Stimulated activated CD4-positive, alpha-beta T cell treated with anti-CD3 and anti-CD28 coated beads, TNF-alpha, amount 100 ng/mL, for 48 hours (primary cell): ENCODE measurements at places on chromosomes 5 and 9.

DNA sequence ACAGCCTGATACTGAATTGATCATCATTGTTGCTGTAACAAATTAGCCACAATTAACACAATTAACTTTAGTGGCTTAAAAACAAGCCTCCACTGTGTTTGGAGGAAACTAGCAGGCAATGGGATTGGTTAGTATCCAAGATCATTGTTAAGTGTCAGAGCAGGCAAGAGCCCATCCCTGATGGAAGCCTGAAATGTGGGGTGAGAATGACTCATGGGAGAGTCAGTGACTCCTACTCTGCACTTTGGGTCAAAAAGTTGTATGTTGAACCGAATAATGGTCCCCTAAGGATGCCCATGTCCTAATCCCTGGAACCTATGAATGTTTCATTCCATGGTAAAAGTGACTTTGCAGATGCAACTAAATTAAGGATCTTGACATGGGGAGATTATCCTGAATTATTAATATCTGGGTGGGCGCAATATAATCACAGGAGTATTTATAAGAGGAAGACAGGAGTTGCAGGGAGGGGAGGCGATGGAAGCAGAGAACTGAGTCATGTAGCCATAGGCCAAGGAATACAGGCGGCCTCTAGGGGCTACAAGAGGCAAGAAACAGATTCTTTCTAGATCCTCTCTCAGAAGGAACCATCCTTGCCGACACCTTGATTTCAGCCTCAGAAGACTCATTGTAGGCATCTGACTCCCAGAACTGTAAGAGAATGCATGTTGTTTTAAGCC lies 28.8 kb downstream of the ALG2 start:
- no peak for DNase-seq

GRCh38 chr9:16090907-16091629 lies 538.2 kb downstream of the CCDC171 start:
- DNase-seq = no peak

DNA sequence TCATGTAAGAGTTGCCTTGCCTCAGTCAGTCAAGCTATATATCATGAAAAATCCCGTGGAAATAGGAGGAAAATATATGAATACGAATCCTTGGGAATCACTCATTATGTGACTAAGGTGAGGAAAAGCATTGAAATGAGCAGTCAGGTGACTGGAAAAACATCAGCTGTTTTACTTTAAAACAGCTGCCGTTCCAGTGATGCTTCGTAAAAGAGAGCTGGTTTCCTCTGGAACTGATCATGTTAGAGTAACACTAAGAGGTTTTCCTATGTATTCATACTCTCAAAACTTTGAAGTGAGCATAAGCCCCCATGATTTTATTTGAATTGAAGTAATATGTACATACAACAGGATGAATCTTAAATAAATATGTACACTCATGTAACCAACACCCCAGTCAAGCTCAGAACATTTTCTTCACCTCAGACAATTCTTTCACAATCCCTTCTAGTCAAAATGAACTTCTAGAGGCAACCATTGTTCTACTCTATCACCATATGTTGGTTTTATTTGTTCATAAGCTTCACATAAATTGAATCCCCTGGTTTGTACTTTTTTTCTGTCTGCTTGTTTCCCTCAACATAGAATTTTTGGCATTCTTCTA lies 107.7 kb downstream of the SLC25A46 start:
- DNase-seq = no peak

- no peak for DNase-seq
Observed at GRCh38 chr5:150512368-150512747, 4.4 kb downstream of the NDST1 start.

GRCh38 chr9:14300040-14300439 lies 13.9 kb downstream of the NFIB start:
- no peak for DNase-seq

DNA sequence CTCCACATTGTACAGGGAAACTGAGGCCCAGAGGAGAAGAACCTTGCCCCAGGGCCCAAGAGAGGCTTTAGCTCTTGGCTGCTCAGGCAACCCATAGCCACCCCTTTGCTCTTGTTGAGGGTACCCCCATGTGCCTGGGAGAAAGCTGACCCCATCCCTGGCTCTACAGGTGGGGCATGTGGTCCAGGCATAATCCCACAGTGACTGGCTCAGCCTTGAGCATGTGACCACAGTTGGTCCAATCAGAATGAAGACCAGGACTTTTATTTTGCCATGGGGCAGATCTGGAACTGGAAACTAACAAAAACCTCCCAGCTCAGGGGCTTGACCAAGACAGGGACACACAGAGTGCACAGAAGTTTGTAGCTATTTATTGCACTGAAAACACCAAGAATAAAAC lies 29.3 kb downstream of the SLC6A7 start:
- DNase-seq = no peak

DNA sequence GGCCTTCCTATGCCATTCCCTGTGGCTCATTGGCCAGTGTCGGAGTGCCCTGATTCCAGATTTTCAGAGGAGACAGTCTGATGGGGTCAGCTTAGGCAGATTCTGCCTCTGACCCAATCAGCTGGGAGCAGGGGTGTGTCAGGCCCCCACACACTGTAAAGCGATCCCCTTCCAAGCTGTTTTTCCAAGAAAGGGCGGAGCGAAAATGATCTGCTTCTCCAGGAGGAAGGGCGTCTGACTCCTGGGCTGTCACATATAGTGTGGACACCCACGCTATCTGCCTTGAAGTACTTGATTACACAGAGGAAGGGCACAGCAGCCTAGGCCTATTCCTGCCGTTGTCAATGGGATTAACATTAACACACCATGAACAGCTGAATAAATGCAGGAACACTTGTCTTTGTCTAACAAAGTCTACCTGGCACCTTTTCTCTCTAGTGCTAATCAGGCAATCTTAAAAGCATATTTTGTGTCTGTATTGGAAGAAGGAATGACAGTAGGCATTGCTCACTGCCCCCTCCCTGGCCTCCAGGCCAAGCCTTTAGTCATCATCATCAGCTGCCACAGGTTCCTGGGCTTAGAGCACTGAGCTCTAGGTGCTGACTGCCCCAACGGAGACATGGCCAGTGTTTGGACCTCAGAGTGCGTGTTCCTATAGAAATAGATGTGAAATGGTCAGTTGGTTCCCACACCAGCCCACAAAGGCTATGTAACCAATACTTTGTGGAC lies 218.7 kb downstream of the MELK start:
- no peak for DNase-seq

GRCh38 chr5:72552041-72552557 lies 44.9 kb upstream of the ZNF366 start:
- no peak for DNase-seq

DNA sequence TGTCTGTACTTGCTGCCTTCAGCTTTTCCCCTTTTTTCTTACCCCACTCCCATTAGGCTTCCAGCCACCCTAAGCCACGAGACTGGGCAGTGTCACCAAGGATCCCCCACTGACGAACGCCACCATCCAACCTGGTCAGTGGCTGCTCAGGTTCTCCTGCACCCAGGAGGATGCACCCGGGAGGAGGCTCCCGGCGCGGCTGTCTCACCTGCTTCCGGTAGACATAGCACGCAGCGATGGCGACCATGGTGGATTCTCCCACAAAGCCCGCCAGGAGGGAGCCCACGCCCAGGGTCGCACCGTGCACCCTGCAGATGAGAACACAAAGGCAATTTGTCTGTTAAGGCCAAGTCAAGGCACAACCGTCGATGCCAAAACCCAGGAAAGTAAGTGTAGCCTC lies 48.1 kb downstream of the OTULIN start:
- DNase-seq = no peak

DNA sequence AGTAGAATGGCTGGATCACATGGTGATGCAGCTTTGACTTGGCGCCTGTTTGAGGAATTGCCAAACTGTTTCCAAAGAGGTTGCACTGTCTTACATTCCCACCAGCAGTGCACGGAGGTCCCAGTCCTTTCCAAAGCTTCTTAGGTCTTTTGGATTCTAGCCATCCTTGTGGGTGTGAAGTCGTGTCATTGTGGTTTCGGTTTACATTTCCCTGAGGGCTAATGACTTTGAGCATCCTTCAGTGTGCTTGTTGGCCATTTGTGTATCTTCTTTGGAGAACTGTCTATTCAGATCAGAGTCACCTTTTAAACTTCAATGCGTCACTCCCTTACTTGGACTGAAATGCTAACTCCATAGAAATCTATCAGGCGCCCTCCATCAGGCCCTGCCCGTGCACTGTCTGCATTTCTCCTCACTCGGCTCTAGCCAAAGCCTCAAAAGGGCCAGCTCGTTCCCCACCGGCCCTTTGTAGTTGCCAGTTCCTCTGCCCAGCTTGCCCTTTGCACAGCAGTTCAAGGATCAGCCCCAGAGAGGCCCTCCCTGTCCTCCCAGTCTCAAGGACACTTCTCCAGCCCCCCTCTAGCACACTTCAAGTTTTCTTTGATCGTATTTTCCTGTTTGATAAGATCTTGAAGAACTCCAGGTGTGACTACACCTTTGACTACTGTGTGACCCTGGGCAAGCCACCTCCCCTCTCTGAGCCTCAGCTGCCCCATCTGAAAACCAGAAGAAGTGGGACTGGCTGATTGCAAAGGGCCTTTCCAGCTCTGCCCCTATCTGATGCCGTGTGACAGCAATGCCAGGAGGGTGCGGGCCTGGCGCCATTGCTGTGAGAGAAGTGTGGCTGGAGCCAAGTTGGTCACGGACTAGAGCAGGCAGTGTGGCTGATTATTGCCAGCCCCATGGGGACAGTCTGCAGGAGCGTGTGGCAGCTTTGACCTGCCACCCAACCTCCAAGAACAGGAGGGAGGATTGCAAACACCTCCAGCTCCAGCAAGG lies 5.6 kb downstream of the HRH2 start:
- no peak for DNase-seq

GRCh38 chr5:41510176-41510831 lies at the start of gene PLCXD3:
Gene PLCXD3 (minus strand): TSS chr5:41510601. CDS start chr5:41510526, 75 bp downstream.
- DNase-seq = no peak

DNA sequence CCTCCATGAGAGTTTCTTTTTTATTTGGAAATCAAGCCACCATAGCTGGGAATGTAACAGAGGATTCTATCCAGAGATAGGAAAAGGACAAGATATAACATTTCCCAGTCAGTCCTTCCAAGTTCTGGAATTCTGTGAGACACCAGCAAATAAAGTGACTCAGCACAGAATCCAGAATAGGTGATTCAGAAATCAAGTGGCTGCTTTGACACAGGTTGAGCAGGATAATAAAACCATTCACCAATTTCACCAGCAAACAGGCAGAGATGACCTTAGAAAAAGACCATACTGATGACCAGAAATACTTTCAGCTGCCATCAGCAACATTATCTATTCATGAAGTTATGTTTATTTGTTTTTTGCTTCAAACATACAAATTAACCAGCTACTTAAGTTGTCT lies 491.5 kb upstream of the TUSC1 start:
- DNase-seq = no peak

DNA sequence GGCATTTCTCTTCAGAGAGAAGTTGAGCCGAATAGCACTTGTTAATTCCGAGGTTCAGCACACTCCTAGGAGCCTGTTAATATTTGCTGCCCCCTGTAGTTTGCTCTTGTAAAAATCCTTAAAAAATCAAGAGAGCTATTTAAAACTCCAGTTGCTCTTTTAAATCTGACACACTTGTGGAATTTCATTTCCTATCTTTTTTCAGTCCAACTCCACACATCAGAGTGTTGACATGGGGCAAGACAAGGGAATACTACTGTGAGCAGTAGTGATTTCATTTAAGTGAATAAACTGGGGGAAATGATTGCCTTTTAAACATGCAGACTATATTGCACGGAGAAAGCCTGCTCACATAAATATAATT lies 1096.3 kb upstream of the DMAC1 start:
- no peak for DNase-seq

DNA sequence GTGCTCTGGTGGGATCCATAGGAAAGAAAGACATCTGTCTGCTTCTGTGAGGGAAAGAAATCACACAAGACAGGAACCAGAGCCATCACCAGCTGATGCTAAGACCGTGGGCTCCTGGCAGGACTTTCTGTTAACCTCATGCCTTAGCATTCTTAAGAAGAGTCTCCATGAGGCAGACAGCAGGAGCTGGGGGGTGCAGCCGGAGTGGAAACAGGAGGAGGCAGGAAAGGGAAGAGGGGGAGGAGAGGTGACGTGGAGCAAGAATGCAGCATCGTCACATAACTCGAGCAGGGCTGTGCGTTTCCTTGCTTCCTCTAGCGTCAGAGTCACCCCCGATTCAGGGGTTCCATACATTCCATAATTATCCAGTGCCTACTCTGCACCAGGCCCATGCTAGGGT lies 53.6 kb downstream of the ERGIC1 start:
- no peak for DNase-seq

- no peak for DNase-seq
Observed at GRCh38 chr9:92612292-92612691, 57.6 kb downstream of the IPPK start.

DNA sequence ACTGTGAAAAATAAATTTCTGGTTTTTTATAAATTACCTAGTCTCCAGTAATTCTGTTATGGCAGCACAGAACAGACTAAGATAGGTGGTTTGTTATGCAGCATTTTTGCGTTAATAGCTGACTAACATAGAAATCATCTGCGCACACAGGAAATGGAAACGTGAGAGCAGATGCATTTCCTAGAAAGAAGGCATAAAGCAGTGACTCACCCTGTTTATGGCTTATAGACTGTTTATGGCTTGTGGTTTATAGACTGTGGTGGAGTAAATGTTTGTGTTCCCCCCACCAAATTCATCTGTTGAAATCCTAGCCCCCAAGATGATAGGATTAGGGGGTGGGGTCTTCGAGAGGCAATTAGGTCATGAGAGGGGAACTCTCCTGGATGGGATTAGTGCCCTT lies 18.3 kb upstream of the OSMR start:
- no peak for DNase-seq

GRCh38 chr5:122736086-122736845 lies 38.6 kb upstream of the SNX2 start:
- no peak for DNase-seq

GRCh38 chr9:109304347-109304746 lies 16.5 kb downstream of the EPB41L4B start:
- no peak for DNase-seq

DNA sequence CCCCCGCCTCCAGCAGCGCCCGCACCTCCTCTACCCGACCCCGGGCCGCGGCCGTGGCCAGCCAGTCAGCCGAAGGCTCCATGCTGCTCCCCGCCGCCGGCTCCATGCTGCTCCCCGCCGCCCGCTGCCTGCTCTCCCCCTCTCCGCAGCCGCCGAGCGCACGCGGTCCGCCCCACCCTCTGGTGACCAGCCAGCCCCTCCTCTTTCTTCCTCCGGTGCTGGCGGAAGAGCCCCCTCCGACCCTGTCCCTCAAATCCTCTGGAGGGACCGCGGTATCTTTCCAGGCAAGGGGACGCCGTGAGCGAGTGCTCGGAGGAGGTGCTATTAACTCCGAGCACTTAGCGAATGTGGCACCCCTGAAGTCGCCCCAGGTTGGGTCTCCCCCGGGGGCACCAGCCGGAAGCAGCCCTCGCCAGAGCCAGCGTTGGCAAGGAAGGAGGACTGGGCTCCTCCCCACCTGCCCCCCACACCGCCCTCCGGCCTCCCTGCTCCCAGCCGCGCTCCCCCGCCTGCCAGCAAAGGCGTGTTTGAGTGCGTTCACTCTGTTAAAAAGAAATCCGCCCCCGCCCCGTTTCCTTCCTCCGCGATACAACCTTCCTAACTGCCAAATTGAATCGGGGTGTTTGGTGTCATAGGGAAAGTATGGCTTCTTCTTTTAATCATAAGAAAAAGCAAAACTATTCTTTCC lies 19.3 kb downstream of the CDKN2A start:
- peak; percentile 46 for DNase-seq

- no peak for DNase-seq
Observed at GRCh38 chr9:136625101-136626065, 37.3 kb upstream of the EGFL7 start.
